T-helper 2 cell (primary cell): ENCODE measurements at places on chromosomes 5 and 9.

- no peak for DNase-seq
These were observed 35.8 kb upstream of the MEGF10 start for GRCh38 chr5:127254729-127255284.

DNA sequence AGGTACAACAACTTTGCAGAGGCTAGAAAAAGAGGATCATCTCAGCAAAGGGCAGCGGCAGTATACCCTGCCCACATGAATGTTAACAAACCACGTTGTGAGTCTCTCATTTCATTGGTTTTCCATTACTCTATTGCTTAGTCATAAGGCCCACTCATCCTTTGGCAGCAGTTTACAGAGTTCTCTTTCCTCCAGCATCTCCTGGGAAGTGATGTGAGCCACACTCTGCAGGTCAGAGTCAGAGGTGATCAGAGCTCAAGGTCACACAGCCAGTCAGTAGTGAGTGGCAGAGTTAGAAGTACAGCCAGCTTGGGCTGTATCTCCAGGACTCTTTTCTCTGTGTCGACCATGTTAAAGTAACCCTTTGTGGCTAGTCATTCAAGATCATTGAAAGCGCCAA, 599.6 kb upstream of the GRAMD2B start:
- DNase-seq = no peak

GRCh38 chr5:166713295-166713694, 1578.2 kb upstream of the WWC1 start:
- no peak for DNase-seq

- DNase-seq = no peak
These were observed 191.2 kb downstream of the ACTL7B start for GRCh38 chr9:108664309-108665255.

DNA sequence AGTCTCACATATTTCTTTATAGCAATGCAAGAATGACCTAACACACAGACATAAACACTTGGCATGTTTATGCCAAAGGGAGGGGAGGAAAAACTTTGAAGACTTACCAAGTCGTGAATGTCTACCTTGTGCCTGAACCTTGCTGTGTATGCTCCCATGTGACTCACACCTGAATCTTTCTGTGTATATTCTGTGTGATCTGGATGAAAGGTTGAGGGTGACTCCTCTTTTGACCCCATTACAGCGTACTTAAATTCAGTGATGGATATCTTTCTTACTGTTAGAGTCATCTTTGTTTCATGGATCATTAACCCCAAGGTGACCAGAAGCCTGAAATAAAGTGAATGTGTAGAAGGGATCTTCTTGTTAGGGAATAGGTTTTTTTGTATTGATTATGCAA, 52.9 kb upstream of the PTGER4 start:
- no peak for DNase-seq

GRCh38 chr5:172497591-172498255, 43.4 kb upstream of the SH3PXD2B start:
- DNase-seq = no peak

- no peak for DNase-seq
These were observed 42.3 kb downstream of the NSUN2 start for GRCh38 chr5:6590581-6590980.

GRCh38 chr5:1930501-1930879, 47.8 kb upstream of the IRX4 start:
- DNase-seq = no peak
